ENCODE measurements at places on chromosomes 12 and 14.

DNA sequence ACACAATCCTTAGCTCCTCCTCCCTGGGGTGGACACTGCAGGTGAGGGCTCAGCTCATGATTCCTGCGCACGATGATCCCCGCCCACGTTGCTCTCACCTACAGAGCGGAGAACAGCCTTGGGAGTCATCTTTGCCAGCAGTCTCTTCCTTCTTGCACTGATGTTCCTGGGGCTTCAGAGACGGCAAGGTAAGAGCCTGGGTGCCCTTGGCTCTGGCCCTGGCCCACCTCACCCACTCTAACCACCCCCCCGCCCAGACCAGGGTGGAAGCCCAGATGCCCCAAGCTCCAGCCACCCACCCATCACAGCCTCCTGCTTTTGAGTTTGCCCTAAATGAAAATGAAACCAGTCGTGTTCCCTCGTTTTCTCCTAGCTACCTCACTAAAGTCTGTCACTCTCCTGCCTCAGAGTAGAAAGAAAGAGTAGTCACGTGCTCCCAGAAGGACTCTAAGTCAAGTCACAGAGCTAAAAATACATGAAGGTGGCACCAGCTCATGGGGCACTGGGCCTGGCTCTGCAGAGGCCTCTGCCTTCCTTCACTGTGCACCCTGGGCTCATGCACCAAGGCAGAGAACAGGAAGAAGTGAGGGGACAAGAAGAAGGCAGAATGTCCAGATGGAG, 9.0 kb downstream of the TAPBPL start:
- DNase-seq: no peak

DNA sequence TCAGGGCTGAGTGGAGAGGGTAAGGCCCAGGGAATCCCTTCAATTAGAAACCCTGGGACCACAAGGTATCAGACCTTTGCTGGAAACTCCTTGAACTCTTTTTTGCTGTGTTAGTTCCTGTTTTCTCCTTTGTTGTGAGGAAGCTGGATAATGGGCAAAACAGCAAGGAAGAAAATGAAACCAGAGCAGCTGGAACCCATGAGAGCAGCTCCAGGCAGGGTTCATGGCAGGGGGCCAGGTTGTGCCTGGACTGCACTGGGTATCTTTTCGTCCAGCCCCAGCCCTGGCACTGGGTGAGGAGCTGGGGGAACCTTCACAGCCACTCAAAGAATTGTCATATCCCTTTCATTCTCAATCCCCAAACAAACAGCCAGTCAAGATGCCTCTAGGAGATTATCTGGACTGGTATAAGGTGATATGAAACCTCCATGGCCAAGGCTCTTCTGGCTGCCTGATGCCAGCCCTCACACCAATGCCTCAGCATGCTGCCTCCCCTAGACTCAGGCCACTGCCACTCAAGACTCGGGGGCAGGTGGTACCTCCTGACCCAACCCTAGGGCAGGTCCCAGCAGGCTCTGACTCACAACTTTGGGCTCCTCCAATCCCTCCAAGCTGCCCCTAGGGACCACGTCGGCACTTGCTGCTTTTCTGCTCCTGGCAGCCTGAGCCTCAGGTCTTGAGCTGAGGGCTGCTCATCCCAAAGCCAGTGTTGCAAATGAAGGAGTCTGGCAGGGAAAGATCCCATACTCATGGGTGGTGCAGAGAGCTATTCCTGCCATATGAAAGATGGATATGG, 16.5 kb downstream of the FAM186B start:
- no peak for DNase-seq

DNA sequence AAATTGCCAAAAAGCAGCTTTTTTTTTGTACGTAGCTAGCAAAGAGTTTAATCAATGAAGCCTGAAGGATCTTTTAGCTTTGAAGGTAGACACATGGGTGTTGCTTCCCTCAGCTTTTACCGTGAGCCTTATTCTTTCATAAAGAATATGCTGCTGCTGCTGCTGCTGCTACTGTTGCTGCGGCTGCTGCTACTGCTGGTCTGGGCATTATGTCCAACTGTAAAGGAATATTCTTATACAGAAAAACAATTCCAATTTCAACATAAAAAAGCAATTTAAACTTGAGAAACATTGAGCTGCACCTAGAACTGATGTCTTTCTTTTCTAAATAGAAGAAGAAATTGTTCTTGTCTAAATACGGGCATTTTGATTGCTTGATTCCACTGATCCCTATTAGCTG, 38.9 kb upstream of the PPP1R12A start:
- DNase-seq: no peak

DNA sequence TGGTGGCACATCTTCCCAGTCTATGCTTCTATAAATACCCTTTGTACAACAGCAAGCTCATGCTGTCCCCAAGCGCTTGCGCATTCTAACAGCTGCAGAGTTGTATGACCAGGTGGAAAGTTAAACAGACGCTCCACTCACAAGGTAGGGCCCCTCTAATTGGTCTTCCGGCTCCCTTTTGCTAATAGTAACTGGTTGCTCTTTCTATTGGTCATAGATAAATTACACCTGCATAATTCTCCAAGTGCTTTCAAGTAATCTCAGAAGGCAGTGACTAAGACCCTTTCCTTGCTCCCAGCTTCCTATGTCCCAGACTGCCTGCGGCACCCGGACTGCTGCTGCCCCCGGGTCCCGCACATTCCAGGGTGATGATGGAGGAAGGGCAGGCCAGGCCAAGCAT, 6.1 kb upstream of the TSPAN9 start:
- no peak for DNase-seq

DNA sequence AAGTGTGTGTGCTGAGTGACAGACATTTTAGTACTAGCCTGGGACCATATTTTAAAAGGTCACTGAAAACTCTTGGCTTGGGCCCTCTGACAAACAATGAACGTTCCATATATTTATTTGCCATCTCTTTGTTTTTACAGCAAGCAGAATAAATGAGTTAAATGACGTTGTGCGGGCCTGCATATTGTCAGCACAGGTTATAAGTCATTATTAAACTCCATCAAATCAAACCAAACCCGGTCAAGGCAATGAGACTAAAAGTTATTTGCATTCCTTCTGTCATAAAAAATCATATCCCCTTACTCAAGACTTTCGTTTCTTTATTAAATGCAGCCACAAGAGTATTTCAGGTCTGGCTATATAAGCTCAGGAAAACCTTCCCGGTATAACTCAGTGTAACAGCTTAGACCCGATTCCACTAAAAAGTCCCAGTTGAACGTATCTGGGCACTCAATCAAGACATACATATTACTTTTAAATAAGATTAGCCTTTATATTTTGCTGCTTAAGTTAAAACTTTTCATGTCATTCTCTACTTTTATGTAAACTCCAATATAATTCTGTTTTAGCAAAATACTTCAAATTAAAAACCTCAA, 84.9 kb downstream of the DICER1 start:
- no peak for DNase-seq

DNA sequence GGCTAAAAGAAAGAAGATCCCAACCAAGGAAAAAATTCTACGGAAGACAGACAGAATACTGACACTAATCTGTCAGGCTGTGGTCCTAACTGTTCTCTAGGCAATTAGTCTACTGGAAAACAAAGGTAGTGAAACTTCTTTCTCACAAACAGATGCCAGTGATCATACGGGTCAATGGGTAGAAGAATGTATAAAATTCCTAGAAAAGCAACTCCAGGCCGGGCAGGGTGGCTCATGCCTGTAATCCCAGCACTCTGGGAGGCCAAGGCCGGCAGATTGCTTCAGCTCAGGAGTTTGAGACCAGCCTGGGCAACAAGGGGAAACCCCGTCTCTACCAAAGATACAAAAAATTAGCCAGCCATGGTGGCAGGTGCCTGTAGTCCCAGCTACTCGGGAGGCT, 64.8 kb downstream of the HECTD4 start:
- DNase-seq: no peak

GRCh38 chr12:49868952-49869815, 26.3 kb upstream of the BCDIN3D start:
- DNase-seq: no peak

DNA sequence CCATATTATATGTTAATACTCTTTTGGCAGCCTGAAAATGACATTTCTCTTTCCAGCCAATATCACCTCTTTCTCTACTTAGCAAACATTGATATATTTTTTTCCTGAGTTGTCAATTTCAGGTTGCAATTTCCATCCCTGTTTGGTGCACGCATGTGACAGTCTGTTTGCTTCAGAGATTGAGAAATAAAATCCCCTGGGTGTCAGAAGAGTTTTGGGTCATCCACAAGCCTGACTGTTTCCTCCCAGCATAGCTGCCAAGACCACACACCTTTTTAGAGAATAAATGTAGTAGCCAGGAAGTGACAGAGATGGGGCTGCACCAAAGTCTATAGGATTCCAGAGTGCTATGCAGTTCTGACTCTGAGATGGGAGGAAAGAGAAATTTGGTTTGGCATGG, 144.9 kb upstream of the NOS1 start:
- DNase-seq: no peak

DNA sequence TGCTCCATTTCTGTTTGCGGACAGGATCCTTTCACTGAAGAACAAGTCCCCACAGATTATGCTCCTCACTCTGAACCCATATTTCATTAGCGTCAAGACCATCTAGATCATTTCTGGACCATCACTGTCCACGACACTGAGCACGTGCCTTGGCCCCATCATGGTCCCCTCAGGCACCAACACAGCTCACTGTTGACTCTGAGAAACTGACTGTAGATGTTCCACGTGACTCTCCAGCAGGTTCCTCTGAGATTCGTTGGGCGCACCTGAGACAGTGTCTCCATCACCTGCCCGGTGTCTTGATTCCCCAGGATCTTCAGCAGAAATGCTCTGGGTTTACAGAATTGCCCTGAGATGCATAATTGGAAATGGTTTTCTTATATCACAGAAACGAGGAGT, 985.4 kb downstream of the TMEM121 start:
- no peak for DNase-seq

GRCh38 chr12:131836193-131836592, 8.0 kb downstream of the MMP17 start:
- DNase-seq: peak; percentile 33
